OCI-LY7 (cell line): ENCODE measurements at places on chromosomes 7 and 10. TPM values are rescaled to one million over a fixed set of nuclear protein-coding genes. Genes with fewer than 3 reads are reported as not detected.

Gene CPA4
- total RNA-seq: not detected in 2 replicates

DNA sequence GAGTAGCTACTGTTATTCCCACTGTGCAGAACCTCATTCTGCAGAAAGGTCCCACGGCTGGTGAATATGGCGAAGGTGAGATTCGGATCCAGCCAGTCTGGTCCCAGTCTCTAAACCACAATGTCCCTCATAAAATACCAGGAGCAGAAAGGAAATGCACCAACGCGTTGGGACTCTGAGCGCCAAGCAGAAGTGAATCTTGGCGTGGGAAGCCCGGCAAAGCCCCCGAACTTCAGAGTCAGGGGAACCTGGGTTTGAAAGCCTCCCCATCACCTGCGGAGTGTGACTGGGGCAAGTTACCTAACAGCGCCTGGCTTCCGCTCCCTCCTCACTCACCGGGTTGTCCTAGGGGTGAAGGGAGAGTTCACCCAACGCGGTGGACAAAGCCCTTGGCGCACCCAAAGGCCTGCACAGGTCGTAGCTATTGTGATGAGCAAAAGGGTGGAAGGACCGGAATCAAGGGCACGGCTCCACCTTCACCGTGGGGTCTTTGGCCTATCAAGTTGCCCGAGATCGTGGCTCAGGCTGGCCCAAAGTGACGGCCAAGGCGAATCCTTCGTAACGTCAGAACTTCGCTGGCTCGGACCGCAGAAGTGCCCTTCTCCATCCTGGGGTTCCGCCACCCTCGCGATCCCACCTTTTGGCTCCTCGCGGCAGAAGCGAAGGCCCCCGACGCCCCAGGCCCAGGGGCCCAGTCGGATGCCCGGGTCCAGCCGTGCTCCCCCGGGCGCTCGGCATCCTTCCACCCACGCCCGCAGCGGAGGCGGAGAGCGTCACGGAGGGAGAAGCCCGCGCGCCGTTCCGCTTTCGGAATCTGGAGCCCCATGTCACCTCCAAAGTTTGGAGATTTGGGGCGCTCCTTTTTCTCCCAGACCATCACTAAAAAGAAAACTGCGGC lies 811 bp downstream of the RGS10 start:
- DNase-seq: peak; percentile 45

DNA sequence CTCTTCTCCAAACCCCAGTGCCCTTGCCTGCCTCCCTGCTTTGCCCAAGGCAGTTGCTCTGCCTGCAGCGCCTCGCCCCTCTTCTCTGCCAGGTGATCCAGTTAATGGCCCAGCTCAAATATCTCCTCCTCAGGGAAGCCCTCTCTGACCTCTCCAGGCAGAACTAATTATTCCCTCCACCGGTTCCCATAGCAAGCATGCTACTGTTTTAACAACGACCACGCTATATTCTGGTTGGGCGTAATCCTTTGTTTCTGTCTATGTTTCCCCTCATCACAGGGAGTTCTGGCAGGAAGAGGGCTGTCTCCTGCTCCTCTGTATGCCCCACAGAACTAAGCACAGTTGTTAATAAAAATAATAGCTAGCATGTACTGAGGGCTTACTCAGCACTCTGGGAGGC lies 36.8 kb upstream of the R3HCC1L start:
- DNase-seq: no peak

DNA sequence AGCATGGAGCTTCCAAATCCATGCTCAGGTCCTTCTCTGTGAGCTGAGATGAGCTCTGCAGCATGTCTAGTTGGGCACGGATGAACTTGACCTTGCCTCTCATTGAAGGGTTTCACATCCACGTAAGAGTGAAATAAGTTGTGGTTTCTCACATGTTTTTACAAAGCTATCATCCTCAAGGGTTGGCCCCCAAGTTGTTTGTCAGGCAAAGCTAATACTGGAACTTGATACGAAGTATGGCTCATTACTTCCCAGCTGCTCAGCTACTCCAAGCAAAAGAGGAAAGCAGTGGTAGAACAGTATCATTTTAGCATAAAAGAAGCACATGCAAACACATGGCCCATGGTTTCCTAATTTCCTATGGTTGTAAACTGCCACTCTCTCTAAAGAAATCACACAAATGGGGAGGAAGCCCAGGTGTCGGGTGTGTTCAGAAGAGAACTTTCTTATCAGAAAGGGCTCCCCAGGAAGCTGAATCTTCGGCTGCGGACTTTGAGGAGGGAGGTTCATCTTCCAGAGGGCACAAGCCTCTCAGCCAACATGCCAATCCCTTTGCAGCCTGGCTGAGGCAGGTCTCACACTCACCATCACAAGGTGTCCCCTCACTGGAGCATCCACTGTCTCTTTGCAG lies 45.3 kb downstream of the PDLIM1 start:
- DNase-seq: peak; percentile 65

GRCh38 chr10:110684800-110685446 lies 40.8 kb downstream of the RBM20 start:
- DNase-seq: no peak
